ENCODE measurements at places on chromosomes 4 and X.

DNA sequence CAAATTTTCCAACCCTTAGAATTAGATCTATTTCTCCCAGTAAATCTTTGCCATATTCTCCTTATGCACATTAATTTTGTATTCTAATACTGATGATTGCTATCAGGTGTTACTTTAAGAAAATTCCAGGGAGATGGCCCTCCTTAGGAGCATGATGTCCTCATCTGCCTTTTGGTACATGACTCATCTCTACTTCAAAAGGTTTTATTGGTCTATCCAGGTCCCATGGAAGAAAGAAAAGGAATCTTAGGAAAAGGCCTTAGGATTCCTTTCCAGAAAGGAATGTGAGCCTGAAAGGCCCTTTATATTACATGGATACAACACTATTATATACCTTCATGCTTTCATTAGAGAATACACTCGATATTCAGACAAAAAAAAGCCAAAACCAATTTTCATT lies 968.2 kb downstream of the STIM2 start:
- no peak for DNase-seq

DNA sequence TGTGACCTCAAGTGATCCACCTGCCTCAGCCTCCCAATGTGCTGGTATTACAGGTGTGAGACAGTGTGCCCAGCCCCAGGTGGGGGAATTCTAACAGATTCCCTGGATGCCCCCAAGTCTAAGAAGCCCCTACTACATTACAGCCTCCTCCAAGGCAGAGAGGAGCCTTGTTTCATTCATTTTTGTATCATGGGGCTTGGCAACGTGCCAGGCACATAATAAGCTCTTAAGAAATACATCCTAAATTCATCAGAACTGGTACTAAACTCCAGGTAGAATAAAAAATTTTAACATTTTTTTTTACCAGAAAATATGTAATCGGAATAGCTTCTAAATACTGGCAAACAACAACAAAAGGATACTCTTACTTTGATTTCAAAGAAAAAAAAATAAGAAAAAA lies 127.1 kb downstream of the CHIC2 start:
- DNase-seq: no peak

DNA sequence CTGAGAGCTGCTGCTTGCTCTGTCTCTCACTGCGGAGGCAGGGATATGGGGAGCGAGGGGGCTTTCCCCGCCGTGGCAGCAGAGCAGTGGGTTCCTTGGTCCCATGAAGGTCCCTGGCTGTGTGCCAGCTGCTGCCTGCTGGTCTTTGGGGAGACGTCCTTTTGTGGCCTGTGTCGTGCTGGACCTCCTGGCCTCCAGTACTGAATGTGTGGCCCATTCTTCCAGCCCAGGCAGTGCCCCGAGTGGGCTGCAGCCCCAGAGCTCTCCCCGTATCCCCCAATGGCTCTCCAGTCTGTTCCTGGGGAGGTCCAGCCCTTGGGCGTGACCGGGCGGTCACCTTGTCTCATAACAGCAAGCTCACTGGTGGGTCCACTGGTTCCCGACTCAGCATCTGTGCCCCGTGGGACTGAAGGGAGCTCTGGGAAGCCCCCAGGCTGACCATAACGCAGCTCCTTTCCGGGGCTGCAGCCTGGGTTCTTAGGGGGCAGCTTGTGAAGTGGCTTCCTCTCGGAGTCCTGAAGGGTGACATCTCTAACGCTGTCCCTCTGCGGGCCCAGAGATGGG lies 115.6 kb downstream of the SMIM20 start:
- no peak for DNase-seq

DNA sequence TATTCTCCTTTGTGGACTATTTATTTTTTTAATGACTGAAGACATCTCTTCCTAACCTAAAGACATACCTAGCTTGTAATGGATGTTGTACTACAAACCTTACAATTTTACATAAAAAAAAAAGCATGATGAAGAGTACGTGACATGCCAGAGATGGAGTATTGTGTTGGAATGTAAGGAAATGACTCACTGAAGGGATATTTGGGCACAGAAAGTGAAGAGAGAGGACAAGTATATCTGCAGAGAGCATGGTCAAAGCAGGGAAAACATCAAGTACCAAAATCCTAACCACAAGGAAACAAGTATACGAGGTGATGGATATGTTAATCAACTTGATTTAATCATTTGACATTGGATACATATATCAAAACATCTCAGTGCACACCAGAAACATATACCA lies 1051.4 kb upstream of the PRKX start:
- no peak for DNase-seq

DNA sequence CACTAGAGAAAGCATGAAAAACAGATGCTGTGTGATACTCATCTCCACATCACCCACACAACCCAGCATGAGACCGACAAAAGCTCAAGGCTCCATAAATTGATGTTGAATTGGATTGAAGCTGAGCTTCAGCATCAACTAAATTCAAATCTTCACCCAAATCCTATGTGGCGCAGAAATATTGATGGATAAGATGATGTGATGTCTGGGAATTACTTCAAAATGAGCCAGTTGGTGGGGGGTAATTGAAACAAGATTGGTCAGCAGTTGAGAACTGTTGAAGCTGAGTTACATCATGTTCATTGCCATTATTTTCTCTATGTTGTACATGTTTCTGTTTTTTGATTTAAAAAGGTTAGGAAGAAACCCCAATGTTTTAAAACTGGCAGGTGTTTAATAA lies 166.5 kb upstream of the STS start:
- no peak for DNase-seq

GRCh38 chr4:153112041-153112441 lies 92.2 kb upstream of the TRIM2 start:
- DNase-seq: no peak

DNA sequence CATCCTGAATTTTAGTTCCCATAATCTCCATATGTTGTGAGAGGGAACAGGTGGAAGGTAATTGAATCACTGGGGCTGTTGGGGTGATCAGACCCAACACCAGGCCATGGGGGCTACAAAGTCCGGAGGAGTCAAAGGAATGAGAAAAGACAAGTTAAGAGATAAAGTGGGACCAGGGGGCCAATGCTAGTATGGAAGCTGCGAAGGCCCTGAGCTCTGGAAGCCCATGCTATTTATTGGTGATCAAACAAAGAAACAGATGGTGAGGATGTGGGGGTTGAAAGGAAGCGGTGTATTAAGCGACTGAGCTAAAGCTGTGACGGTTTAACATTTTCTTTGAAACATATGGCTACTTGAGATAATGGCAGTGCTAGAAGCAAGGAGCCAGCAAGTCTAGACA lies 132.8 kb downstream of the PDGFC start:
- no peak for DNase-seq

DNA sequence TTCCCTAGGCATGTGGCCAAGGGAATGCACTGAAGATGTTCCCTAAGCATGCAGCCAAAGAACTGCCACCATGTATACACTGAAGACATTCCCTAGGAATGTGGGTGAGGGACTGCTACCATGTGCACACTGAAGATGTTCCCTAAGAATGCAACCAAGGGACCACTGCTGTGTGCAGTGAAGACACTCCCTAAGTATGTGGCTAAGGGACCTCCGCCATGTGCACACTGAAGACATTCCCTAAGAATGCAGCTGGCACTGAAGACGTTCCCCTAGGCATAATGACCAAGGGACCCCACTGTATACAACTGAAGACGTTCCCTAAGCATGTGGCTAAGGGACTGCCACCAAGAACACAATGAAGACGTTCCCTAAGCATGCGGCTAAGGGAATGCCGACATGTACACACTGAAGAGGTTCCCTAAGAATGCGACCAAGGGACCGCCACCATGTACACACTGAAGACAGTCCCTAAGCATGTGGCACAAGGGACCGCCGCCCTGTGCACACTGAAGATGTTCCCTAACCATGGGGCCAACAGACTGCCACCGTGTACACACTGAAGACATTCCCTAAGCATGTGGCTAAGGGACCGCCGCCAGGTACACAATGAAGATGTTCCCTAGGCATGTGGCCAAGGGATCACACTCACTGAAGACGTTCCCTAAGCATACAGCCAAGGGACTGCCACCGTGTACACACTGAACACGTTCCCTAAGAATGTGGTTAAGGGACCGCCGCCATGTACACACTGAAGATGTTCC lies 25.6 kb downstream of the DHRSX start:
- no peak for DNase-seq

GRCh38 chr4:48664938-48665337 lies 115.1 kb downstream of the FRYL start:
- DNase-seq: no peak

GRCh38 chr4:87165892-87166291 lies 54.5 kb downstream of the KLHL8 start:
- DNase-seq: no peak

DNA sequence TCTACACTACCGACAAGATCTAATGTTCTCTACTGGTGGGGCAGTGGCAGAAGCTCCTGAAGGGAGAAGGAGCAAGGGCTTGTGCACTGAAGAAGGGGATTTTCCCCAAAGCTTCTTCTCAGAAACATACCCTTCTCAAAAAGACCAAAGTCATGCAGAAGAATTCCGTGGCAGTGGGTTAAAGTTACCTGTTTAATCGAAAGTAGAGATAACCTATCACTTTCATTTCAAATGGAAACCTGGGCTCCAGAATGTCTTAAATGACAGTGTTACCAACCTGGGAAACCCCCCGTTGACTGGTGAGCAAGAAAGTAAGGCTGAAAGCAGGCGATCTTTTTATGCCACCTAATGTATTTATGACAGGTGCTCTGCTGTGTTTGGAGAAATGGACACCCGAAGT lies 92.5 kb upstream of the TEX13D start:
- DNase-seq: no peak

GRCh38 chr4:81452452-81453006 lies 19.2 kb downstream of the RASGEF1B start:
- DNase-seq: no peak

DNA sequence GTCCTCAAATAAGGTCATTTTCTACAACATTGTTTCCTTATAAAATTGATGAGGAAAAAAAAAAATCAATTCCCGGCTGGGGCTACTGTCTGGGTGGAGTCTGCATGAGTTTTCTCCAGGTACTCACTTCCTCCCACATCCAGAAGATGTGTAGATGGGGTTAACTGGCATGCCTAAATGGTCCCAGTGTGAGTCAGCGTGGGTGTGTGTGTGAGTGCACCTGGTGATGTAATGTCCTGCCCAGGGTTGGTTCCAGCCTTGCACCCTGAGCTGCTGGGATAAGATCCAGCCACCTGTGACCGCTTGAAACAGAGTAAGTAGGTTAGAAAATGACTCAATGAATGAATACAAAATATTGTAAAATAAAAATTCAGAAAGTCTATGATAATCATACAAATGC lies 11.1 kb downstream of the USP26 start:
- no peak for DNase-seq

GRCh38 chr4:94757192-94758140 lies at the start of gene BMPR1B:
Gene BMPR1B, plus strand, starts transcription at chr4:94757955. Its CDS starts 346,470 bp downstream, at chr4:95104425.
- peak; percentile 32 for DNase-seq

GRCh38 chr4:98692411-98692810 lies 34.0 kb upstream of the TSPAN5 start:
- no peak for DNase-seq

GRCh38 chrX:15301924-15302323 lies 13.5 kb downstream of the ASB11 start:
- no peak for DNase-seq

- DNase-seq: peak; percentile 9
These were observed 207.4 kb upstream of the JADE1 start for GRCh38 chr4:128601991-128602695.

- DNase-seq: peak; percentile 44
These were observed 20.5 kb upstream of the DDX3X start for GRCh38 chrX:41313419-41313818.
